ENCODE measurements at places on chromosomes 7 and 10. TPM values are rescaled to one million over a fixed set of nuclear protein-coding genes. Genes with fewer than 3 reads are reported as not detected.

- H3K4me3 ChIP-seq, result no peak overlapping the region
- H3K27me3 ChIP-seq, result no peaks in the 10 kb centered on the region
- H3K4me1 ChIP-seq, result no peaks in the 10 kb centered on the region
- DNase-seq, result no peak
Observed at GRCh38 chr7:158655931-158656441, 48.6 kb downstream of the NCAPG2 start.

DNA sequence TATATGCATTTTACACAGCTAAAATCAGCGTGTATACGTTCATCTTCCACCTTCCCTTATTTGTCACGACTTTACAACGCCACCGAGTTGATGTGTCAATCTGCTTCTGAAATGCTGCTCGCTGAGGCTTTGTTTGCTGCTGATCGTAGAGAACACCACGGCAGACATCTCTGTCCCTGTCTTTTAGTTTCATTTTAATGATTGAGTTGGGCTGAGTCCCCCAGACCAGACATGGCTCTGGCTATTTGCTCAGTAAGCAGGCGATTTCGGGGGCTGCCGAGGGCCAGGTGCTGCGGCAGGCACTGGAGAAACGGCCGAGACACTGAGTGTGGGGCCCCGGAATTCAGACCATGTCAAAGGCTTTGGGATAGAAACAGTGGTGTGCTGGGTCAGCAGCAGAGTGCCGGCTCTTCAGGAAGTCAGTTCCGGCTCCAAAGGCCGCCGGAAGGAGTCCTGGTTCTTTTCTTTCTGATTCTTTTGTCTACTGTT is 5.0 kb downstream of the LRRC27 start:
- no peaks in the 10 kb centered on the region for H3K36me3 ChIP-seq
- DNase-seq, result no peak
- H3K4me3 ChIP-seq, result peak overlapping the region; percentile 42
- no peak overlapping the region for H3K27ac ChIP-seq

DNA sequence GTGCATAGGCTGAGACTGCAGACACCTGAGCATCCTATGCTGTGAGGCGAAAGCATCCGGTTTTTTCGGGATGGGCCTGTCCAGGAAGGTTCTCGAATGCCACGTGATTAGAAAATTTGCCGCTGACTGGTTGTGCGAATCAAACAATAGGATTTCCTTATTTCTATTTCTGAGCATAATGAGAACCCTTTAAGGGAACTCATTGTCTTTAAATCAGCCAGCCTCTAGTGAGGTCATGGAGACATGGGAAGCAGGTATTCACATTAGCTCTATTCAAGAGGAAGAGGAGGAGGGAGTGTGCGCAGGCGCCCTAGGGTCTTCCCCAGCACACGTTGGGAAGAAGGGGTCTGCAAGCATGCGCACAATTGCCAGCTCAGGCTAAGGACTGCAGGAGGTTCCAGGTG is 5.6 kb downstream of the GIMAP1 start:
- no peak overlapping the region for H3K4me3 ChIP-seq
- H3K36me3 ChIP-seq, result no peaks in the 10 kb centered on the region
- no peaks in the 10 kb centered on the region for H3K4me1 ChIP-seq
- H3K27ac ChIP-seq, result peak overlapping the region; percentile 42

GRCh38 chr7:1291357-1291689 is 58.7 kb downstream of the UNCX start:
- peaks cover 37% of the 10 kb centered on the region for H3K27me3 ChIP-seq
- H3K36me3 ChIP-seq, result no peaks in the 10 kb centered on the region
- H3K4me3 ChIP-seq, result no peak overlapping the region
- no peak overlapping the region for H3K27ac ChIP-seq

- H3K4me3 ChIP-seq, result no peak overlapping the region
- no peak overlapping the region for H3K27ac ChIP-seq
- H3K36me3 ChIP-seq, result no peaks in the 10 kb centered on the region
Observed at GRCh38 chr7:4072161-4072925, 609.8 kb upstream of the FOXK1 start.

DNA sequence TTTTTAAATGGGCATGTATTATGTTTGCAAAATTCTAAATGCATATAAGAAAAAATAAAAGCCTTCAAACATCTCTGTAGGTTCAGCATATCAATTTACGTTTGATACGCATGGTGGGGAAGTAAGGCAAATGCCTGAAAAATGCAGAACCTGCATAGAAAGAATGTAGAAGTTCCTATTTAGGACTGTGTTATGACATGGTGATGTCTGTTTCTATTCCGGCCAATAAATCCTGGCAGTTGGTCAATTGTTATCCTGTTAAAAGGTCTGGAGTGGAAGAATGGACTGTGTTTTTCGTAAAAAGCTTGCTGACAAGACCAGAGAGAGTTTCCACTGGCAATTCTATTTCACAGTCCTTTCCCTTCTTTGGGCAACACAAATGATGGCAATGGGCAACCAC is 49.6 kb upstream of the CAV2 start:
- no peak for DNase-seq
- H3K36me3 ChIP-seq, result no peaks in the 10 kb centered on the region
- no peaks in the 10 kb centered on the region for H3K27me3 ChIP-seq
- H3K4me3 ChIP-seq, result no peak overlapping the region
- no peak overlapping the region for H3K27ac ChIP-seq
- no peaks in the 10 kb centered on the region for H3K4me1 ChIP-seq

GRCh38 chr7:117718116-117718835 is 155.0 kb downstream of the CTTNBP2 start:
- no peak overlapping the region for H3K27ac ChIP-seq
- H3K4me3 ChIP-seq, result no peak overlapping the region
- H3K27me3 ChIP-seq, result no peaks in the 10 kb centered on the region
- no peak for DNase-seq

GRCh38 chr7:137934176-137934826 is 67.6 kb downstream of the CREB3L2 start:
- DNase-seq, result no peak
- no peaks in the 10 kb centered on the region for H3K36me3 ChIP-seq
- no peak overlapping the region for H3K4me3 ChIP-seq
- no peaks in the 10 kb centered on the region for H3K27me3 ChIP-seq
- peak overlapping the region; percentile 81 for H3K27ac ChIP-seq

Gene EGR2
- 1.5 TPM for total RNA-seq

Gene AHR
- total RNA-seq, result 12.9 TPM

Gene RPEL1
- total RNA-seq, result not detected

Gene HTRA1
- 19.3 TPM for total RNA-seq
